ENCODE measurements at places on chromosomes 7 and 10.

GRCh38 chr7:5780801-5781496 lies 514 bp downstream of the RNF216 start:
- no peak for DNase-seq

DNA sequence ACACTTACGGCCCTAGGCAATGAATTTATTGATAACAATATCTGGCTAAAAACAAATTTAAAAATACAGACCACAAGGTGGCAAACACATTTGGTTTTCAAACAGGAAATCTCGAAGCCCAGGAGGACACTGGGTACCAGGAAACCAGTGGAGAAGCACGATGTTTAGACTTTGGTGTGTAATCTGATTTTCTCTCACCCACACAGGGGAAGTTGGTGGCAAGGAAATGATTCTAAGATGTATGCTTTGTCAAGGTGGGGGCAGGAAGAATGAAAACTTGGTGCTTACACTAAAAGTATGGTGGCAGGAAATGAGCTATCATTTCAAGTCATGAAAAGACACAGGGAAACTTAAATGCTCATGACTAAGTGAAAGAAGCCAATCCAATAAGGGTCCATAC lies 113.2 kb upstream of the ANKRD1 start:
- no peak for DNase-seq

- no peak for DNase-seq
These were observed 18.3 kb upstream of the SLC29A3 start for GRCh38 chr10:71300555-71301370.

DNA sequence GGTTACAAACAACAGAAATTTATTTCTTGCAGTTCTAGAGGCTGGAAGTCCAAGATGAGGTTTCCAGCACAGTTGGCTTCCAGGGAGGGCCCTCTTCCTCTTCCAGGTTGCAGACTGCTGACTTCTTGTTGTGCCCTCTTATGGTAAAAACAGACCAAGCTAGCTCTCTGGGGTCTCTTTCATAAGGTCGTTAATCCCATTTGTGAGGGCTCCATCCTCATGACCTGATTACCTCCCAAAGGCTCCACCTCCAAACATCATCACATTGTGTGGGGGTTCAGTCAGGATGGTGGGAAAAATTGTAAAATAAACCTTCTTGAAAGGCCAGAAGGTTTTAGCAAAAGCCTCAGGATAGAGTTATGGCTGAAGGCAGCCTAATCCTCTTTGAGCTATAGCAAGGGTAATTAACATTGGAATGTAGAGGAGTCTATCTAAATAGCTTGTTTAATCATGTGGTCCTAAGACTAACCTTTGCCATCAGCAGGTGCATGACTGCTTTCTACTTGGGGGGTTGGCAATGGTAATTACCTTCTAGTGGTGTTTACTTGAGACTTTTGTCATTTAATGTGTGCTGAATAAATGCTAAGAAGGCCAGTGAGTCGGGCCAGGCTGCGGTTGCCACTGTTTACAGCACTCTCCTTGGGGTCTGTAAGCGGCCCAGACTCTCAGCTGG lies 80.8 kb downstream of the PPP1R17 start:
- no peak for DNase-seq

DNA sequence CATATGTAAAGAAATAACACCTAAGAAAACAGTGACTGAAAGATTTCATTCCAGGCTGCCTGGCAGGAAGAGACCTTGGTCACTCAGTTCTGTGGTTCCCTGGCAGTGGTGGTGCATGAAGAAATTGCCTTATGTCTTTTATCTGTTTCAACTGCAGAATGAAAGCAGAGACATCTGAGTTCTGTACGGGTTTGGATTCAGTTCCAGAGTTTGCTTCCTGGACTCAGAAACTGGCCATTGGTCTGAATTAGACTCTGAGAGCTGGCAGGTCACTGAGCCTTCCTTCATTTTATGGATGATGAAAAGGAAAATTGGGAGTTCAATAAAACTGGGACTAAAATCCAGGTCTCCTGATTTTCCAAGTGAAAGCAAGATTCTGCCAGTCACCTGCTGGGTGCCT lies 428.9 kb upstream of the AUTS2 start:
- no peak for DNase-seq

GRCh38 chr7:47087866-47088265 lies 494.0 kb downstream of the TNS3 start:
- no peak for DNase-seq

DNA sequence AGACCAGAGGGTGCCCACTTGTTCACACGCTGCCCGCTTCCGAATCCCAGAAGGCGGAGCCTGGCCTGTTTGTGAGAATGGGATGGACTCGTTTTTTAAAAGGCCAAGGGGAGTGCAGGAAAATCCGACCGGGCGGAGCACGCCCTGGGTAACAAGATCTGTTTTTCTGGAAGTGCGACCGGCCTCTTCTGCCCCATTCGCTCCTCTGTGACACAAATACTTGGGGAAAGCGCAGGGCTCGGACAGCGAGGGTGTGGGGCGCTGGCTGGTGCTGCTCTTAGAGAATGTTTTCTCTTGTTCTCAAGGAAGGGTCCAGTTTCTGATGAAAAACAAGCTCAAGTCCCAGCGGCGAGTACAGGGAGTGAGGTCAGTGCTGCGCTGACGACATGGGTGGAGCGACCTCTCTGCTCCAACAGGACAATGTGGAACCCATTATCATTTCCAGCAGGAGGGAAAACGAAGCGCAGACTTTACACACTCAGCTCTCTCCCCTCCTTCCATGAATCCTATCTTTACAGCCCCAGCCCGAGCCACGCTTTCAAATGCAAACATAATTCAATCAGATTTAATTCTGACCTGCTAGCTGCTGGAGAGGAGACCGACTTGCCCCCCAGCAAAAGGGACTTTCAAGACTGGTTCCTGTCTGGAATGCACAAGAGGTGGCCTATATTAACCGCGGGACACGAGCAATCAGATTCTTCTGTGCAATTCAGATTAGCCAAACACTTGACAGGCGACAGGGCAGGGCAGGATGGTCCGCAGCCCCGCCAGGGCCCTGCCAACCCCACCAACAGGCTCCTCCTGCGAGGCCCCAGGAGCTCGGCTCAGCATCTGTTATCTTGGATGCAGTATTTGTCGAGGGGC lies 1.1 kb downstream of the RADIL start:
- DNase-seq = no peak

Measured in stimulated activated CD8-positive, alpha-beta memory T cell treated with anti-CD3 and anti-CD28 coated beads, Interleukin-2, amount 100 ng/mL, for 1 hour (primary cell).